ENCODE measurements at places on chromosomes 2 and 18. TPM values are rescaled to one million over a fixed set of nuclear protein-coding genes. Genes with fewer than 3 reads are reported as not detected.

- H3K27ac ChIP-seq, result no peak overlapping the region
- no peak for DNase-seq
- H3K27me3 ChIP-seq, result peaks cover 3% of the 10 kb centered on the region
- H3K4me1 ChIP-seq, result no peaks in the 10 kb centered on the region
- no peaks in the 10 kb centered on the region for H3K36me3 ChIP-seq
Observed at GRCh38 chr2:223669453-223670225, 67.5 kb upstream of the SCG2 start.

The DES gene
- not detected for total RNA-seq

GRCh38 chr2:176085120-176085788 lies 1.5 kb upstream of the EVX2 start:
- H3K4me1 ChIP-seq, result peaks cover 8% of the 10 kb centered on the region
- H3K27me3 ChIP-seq, result peaks cover 91% of the 10 kb centered on the region
- H3K4me3 ChIP-seq, result no peak overlapping the region
- H3K27ac ChIP-seq, result no peak overlapping the region

DNA sequence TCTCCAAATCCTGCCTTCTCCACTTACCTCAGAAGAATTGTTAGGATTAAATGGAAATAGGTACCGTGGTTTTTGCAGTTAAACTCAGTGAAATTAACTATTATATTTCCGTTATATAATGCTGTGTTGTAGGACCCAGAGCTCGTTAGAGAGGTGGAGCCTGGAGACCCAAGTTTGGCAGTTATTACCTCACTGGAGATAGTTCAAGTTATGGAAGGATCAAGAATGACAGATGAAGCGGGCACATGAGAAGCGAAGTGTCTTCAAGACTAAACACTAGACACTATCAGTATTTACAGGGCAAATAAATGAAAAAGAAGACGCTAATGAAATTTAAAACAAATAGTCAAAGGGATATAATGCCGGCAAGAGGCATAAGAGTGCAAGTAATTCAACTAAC lies 866 bp downstream of the CWC22 start:
- H3K4me1 ChIP-seq, result peaks cover 45% of the 10 kb centered on the region
- H3K4me3 ChIP-seq, result peak overlapping the region; percentile 81
- peaks cover 20% of the 10 kb centered on the region for H3K36me3 ChIP-seq
- H3K27ac ChIP-seq, result peak overlapping the region; percentile 96
- no peak for DNase-seq

DNA sequence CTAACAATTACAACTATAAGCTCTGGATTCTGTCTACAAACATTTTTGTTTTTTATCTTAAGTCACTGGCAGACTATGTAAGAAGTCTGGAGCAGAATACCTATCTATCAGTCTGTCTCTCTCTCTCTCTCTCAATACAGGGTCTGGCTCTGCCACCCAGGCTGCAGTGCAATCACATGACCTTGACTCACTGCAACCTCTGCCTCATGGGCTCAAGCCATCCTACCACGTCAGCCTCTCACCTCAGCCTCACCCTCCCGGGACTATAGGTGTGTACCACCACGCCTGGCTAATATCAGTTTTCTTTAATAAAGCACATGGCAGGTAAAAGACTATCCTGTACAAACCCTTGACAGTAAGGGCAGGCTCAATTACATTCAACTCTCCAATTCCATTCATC lies 96.9 kb downstream of the OSBPL1A start:
- DNase-seq, result no peak
- H3K27ac ChIP-seq, result no peak overlapping the region
- H3K4me3 ChIP-seq, result no peak overlapping the region
- no peaks in the 10 kb centered on the region for H3K4me1 ChIP-seq

DNA sequence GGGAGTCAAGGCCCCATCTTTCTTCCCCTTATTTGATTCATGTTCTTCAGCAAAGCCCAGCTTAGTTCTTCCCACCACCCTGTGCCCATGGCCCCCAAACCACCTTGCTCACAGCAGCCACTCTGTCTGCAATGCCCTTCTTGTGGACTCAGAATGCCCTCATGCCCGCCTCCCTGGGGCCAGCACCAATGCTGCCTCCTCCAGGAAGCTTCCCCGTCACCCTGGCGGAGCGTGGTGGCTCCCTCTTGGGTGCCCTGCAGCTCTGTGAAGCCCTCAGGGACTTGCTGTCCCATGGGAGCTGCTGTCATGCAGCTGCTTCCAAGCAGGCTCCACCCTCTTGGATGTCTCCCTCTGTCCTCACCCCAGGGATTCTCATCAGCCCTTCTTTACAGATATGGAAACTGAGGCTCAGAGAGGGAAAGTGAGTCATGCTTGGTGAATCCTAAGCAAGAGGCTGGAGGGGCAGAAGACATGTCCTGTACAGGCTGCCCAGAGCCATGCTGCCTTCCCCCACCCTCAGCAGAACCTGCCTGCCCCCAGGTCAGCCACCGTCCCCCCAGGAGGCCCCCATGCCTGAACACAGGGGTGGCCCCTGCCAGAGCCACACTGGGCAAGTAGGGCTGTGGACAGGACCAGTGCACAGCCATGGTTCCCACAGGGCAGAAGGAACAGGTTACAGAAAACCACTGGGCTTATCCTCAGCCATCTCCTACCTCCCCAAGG lies 11.8 kb upstream of the DUSP2 start:
- H3K4me1 ChIP-seq, result peaks cover 90% of the 10 kb centered on the region
- peaks cover 15% of the 10 kb centered on the region for H3K36me3 ChIP-seq
- H3K27ac ChIP-seq, result peak overlapping the region; percentile 93

The GAD1 gene
- 2.5 TPM for total RNA-seq

Data from activated CD8-positive, alpha-beta T cell treated with anti-CD3 and anti-CD28 coated beads for 36 hours (primary cell).